ENCODE measurements at places on chromosomes 3 and 15. TPM values are rescaled to one million over a fixed set of nuclear protein-coding genes. Genes with fewer than 3 reads are reported as not detected.

Gene CLDN18
- total RNA-seq, result not detected

Gene SLC22A14
- total RNA-seq, result not detected

Gene TLNRD1
- total RNA-seq, result 40.3 TPM

Gene STRA6
- total RNA-seq, result 0.18 TPM

Gene GPR156
- total RNA-seq, result 0.34 TPM

Gene CHST14
- total RNA-seq, result 30.2 TPM

Gene CTNNB1
- 501 TPM for total RNA-seq

Gene DZIP3
- 13.4 TPM for total RNA-seq

Data from SJSA1 (cell line).